Activated B cell treated with CpG ODN at 0.5 μM for 24 hours (primary cell): ENCODE measurements at places on chromosomes 4 and X.

DNA sequence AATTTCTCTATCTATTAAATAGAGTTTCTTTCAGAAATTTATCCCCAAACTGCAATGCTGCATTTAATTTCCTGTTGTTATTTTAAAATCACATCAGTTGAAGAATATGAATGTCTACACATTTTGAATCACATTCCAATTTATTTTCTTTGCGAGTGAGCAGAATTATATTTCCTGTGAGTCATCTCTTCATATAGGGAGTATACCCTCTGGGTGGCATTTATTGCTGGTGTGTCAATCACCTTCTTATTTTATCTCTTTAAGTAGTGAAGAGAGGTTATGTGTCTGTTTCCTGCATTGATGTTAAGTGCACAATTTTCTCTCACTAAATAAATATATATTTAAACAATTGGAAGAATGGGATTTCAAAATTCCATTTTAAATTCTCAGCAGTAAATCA is 511.0 kb upstream of the ATOH1 start:
- no peak for DNase-seq

- DNase-seq, result no peak
Measured at GRCh38 chrX:31836479-31836878, 764.6 kb upstream of the FTHL17 start.

GRCh38 chr4:2933566-2934076 is 29.6 kb downstream of the NOP14 start:
- no peak for DNase-seq

GRCh38 chrX:104392350-104392749 is 137.6 kb upstream of the ESX1 start:
- no peak for DNase-seq

DNA sequence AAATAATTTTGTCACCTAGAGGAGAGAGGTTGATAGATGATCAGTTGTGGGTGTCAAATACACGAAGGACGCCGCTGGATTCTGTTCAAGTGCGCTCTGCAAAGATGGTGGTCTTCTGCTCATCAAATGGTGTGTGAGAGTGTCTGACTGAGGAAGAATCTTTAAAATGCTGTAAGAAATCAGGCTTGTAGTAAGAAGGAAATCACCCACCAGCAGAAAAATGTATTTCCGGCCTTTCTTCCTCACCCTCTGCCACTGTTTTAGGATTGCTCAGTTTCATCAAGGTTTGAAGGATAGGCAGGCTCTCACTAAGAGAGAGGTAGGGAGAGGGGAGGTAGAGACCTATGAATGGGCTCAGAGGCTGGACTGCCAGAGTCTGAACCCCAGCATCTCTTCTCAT is 28.7 kb downstream of the RHOH start:
- DNase-seq, result no peak

GRCh38 chr4:168993714-168994510 is 16.1 kb downstream of the CBR4 start:
- DNase-seq, result no peak

DNA sequence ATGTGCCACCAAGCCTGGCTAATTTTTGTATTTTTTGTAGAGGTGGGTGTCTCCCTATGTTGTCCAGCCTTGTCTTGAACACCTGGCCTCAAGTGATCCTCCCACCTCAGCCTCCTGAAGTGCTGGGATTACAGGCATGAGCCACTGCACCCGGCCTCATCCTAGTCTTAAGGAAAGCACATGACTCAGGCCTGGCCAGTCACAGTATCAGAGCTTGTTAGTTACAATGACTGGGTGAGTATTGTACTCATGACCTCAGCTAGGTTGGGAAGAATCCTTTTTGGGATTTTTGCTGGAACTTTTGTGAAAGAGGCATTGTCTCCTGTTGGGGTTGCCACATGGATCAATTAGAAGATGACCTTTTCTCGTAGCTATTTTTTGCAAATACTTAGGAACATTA is 292.8 kb downstream of the RAPGEF2 start:
- DNase-seq, result no peak

- DNase-seq, result no peak
Measured at GRCh38 chr4:95499291-95499696, 49.5 kb downstream of the UNC5C start.

GRCh38 chr4:141463678-141464077 is 172.7 kb upstream of the IL15 start:
- DNase-seq, result no peak

GRCh38 chr4:124740501-124740900 is 28.0 kb upstream of the ANKRD50 start:
- no peak for DNase-seq

DNA sequence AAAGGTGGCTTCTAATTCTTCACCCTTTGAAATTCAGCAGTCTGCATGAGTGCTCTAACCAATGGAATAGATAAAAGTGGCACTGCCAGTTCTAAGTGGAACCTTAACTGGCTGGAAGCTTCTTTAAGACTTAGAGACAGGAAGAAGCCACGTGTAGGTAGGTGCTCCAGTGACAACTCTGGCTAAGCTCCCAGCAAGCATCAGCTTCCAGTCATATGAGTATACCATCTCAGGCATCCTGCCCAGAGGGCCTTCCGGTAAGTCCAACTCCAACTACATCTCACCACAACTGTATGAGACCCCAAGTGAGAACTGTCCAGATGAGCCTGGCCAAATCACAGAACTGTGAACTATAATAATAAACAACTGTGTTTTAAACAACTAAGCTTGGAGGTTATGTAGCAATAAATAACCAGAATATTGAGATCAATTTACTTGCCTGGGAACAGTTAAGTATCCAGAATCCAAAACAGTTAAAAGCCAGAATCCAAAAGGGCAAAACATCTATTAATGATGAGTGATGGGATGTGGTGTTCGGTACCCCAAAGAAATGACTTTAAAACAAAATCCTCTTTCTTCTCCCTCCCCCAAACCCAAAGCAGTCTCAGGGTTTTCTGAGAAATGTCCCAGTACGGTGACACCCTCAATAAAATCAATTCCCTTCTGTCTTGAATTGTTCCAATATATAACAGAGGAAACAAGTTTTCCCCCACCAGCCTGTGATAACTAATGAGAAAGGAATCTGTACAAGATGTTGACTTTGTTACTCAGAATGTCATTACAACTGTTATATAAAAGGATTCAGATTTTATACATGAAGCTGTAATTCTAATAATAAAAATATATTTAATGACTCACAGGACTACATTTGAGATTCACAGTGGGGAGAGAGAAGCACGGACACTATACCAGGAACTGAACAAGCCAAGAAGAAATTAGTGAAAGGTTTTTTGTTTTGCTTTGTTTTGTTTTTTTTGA is 4.2 kb downstream of the TSPAN5 start:
- no peak for DNase-seq

GRCh38 chr4:155582971-155583437 is 83.6 kb upstream of the GUCY1A1 start:
- no peak for DNase-seq

GRCh38 chr4:146398896-146399445 is 122.8 kb downstream of the SLC10A7 start:
- DNase-seq, result no peak

GRCh38 chr4:95869961-95870500 is 30.1 kb downstream of the PDHA2 start:
- DNase-seq, result no peak

DNA sequence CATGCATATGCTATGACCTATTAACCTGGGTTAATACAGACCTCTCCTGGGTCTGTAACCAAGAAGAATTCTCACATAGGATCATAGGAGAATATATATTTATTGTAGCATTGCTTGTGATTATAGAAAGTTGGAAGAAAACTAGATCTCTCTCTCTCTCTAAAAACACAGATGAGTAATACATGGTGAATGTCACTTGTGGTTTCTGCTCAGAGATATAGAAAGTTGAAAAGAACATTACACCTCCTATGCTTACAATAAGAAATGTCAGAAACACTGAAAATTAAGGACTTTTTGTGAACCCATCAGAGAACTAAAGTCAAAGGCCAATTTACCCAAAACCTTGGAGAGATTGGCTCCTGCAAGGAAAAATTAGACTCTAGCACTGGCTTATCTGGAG is 1389.5 kb downstream of the FAM133A start:
- DNase-seq, result no peak

DNA sequence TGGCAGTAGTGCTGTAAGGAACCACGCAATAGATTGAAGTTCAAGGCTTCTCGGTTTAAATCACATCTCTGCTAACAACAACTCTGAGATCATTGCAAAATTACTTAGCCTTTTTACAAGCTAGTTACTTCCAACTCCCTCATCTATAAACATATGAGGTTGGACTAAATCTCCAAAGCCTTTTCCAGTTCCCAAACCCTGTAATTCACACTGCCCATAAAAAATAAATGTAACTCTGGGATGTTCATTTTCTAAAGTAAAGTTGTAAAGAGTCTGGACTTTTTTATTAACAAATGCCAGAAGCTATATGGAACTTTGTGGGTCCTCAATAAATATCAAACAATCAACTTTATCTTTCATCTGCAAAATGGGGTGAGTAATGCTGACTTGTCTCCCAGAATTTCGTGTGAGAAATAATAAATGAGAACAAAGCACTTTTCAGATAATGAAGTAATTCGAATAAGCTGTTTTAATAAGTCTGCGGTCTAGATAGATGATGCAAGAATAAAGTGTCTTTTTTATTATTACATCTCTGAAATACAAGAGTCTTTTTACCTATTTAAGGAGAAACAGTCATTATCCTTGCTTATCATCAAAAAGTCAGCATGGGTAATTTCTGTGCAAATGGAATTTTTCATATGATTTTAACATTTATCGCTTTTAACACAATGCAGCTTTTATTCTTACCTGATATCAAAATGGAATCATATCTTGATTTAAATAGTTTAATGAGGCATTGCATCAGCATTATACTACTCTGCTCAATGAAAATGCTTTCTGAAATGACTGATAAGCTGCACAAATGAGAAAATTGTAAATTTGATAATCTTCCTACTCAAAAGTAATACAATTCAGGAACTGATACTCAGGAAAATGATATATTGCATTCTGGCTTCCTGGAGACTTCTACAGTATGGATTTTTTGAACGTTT is 252.6 kb downstream of the BANK1 start:
- no peak for DNase-seq

- DNase-seq, result no peak
Measured at GRCh38 chr4:42460043-42460442, 62.8 kb downstream of the SHISA3 start.

GRCh38 chr4:62407534-62407933 is 1207.4 kb downstream of the ADGRL3 start:
- DNase-seq, result no peak

DNA sequence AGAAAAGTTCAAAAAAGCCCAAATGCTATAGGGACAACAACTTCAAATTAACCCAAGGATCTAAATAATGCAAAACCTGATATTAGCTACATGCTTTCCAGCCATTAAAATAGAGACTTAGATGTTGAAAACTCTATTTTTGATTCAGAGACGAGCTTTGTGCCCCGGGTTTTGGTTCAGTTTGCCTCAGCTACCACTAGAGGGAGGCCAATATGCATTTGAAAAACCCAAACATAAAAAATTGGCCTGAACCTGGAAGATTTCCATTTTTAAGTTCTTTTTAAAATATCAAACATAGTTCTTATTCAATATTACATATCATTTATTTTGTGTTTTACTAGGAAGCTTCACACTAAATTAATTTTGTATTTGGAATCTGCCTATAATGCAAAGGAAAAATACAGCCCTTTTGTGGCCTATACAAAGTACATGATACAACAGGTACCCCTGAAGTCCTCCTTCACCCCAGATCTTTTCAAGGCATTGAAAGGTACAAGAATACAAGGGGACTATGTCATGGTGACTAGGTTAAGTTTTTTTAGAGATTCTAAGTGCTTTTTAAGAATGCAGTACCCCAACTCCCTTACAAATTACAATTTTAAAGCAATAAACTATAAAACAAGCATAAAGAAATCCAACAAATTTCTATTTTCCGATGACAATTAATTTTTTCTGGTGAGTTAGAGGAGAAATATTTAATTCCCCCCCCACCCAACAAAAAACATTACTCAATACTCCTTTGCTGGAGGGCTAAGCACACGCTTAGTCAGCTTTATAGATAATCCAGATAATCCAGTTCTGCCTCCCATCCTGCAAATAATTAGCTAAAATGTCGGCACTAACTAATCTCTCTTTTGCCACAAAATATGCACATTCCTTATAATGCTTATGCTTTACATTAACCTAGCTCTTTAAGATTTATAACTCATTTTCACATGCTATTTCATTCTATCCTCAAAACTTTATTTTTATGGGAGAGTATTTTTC is 97.7 kb upstream of the PTPN13 start:
- no peak for DNase-seq

- DNase-seq, result no peak
Measured at GRCh38 chr4:118400356-118400755, 47.6 kb upstream of the PRSS12 start.

DNA sequence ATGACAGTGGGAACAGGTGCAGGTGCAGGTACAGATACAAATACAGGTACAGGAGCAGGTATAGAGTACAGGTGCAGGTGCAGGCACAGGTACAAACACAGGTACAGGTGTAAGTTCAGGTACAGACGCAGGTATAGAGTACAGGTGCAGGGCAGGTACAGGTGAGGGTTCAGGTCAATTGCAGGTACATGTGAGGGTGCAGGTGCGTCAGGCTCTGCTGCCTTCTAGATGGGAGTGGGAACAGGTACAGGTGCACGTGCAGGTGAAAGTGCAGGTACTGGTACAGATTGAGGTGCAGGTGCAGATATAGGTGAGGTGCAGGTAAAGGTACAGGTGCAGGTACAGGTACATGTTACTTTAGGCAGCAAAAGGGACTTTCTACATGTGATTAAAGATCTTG is 85.7 kb downstream of the CRLF2 start:
- DNase-seq, result no peak

DNA sequence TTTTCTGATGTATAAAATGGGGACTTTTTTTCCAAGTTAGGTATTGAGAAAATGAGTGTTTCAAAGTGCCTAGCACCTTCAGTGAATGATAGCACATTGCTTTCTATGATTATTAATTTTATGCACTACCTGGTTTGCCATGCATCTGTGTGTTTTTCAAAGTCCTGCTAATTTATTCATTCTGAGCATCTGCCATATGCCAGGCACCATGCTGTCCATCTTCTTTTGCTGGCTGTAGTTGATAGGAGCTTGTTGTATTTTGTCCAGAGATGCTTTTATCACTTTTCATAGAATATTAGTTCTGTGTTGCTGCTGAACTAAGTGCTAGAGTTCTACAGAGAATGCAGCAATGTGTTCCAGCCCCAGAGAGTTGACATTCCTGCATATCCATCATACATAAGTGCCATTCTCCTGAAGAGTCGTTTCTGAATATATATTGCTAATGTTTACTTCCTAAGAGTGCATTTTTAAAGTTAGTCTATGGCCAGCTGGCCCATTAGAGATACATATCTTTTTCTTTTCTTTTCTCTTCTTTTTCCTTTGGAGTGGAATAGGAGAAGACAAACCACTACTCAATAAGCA is 49.0 kb upstream of the CLNK start:
- DNase-seq, result no peak

GRCh38 chrX:19886883-19887531 is 393 bp downstream of the SH3KBP1 start:
- peak; percentile 39 for DNase-seq

DNA sequence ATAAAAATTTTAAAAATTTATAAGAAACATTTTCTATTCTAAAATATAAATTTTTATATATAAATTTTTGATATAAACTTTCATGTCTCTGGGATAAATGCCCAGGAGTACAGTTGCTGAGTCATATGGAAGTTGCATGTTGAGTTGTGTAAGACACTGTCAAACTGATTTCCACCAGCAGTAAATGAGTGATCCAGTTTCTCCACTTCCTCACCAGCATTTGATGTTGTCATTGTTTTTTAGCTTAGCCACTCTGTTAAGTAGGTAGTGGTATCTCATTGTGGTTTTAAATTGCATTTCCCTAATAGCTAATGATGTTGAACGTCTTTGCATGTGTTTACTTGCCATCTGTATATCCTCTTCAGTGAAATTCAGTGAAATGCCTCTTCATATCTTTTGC is 66.5 kb downstream of the MAMLD1 start:
- DNase-seq, result no peak

GRCh38 chr4:32226204-32226603 is 1506.0 kb downstream of the PCDH7 start:
- DNase-seq, result no peak
